ENCODE measurements at places on chromosomes 16 and 17.
A peak's percentile ranks its signal among the peaks of the same experiment; 100 is the strongest.

DNA sequence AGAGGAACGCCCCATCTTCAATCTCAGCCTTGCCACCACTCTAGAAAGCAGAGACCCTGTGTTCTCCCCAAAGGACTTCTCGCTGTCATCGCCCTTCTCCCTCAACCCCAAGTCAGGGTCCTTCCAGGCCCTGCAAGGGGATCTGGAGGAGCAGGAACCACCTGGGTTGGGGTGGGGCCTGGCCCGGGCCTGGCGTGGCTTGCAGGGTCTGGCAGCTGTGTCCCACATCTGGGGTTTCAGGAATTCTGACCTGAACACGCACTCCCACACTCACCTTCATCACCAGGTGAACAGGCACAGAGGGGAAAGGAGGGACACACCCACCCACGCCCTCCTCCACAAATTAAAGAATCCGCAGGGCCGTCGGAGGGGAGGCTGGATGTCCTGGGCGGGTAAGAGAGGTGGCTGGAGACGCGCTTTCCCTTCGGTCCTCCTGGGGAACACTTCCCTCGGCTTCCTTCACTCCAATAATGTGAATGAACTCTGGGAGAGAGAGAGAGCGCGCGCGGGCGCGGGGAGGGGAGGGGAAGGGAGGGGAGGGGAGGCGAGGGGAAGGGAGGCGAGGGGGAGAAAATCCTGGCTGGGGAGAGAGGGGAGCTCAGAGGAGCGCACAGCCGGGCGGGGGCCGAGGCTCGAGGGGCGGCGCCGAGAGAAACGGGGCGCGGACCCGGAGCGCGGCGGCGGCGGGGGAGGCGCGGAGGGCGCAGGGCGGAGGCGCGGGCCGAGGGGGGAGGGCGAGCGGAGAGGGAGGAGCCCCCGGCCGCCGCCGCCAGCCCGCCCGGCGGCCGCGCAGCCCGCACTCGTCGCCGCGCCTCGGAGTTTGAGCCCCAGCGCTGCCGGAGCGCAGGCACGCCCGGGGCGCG, at the start of gene CACNG4:
CACNG4 (plus strand) TSS at position 799 of the 863 bp plus-strand sequence. CDS start 205 bp downstream, outside the sequence.
- no peak for DNase-seq

DNA sequence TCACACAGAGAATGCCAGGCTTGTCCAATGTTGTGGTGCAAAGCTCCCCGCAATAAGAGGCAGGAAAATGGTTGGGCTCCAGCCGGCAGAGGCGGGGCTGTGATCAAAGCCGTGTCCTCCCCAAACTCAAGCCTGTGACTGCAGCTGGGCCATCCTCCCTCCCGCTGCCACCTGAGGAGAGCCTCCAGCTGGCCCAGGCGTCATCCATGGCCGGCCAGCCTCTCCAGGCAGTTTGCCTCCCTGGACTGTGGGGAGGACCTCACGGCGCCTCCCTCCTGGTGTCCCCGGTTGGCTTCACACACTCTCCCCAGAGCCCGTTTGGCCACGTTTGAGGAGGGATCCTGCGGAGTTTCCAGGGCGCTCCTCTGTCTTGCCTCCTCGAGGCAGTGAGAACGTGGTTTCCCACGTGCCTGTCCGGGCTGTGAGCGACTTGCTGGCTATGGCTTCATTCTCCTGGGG, 134.1 kb downstream of the IRF8 start:
- no peak for DNase-seq

- peak; percentile 89 for DNase-seq
Measured at GRCh38 chr17:8221663-8222379, 11.4 kb upstream of the AURKB start.

DNA sequence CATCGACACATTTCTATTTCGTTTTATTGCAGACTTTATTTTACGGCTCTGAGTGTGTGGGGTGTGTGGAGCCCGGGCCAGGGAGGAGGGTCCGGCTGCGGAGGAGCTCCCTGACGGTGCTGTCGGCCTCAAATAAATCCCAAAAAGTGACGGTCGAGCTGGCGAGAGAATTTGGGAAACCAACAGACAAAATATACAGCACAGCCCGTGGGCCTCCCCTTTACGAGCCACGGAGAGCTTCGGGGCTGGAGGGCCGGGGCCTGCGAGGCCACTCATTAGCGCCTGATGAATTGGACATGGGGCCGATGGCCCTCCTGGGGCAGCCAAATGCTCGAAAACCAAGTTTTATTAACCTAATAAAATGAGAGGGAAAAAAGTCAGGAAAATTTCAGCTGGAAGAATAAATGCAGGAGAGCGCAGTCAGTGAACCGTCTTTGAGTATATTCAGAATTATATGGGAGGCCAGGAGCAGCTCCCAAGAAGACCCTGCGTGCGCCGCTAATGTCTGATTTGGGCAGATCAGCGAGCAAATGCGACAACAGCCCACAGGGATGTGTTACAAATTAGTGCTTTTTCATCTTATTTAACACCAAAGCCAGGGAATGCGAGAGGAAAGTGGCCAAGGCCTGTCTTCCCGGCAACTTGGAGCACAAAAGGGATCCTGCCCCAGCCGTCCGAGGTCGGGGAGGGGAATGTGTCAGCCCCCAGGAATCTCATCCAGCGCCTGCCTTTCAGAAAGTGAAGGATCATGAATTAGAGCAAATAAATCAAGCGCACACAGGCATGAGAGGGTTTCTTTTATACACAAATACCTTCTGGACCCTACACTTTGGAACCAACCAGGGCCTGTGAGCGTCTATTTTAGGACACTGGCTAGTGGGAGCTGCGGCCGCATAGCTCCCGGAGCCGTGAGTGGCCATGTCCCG, 249.1 kb downstream of the C16orf95 start:
- no peak for DNase-seq

GRCh38 chr17:76427501-76428231, 25.3 kb downstream of the UBE2O start:
- DNase-seq = peak; percentile 24

DNA sequence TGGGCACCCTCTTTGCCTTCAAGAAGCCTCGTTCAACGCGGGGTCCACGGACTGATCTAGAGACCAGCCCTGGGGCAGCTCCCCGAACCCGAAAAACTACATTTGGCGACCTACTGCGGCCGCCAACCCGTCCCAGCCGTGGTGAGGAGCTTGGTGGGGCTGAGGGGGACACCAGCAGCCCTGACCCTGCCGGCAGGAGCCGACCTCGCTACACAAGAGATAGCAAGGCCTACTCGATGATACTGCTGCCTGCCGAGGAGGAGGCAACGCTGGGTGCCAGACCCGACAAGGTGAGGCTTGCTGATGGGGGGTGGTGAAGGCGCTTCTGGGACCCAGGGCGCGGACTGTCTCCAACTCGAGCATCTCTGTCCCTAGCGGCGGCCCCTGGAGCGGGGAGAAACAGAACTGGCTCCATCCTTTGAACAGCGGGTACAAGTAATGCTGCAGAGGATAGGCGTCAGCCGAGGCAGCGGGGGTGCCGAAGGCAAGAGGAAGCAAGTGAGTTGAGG, 5.6 kb downstream of the ACD start:
- DNase-seq = no peak

DNA sequence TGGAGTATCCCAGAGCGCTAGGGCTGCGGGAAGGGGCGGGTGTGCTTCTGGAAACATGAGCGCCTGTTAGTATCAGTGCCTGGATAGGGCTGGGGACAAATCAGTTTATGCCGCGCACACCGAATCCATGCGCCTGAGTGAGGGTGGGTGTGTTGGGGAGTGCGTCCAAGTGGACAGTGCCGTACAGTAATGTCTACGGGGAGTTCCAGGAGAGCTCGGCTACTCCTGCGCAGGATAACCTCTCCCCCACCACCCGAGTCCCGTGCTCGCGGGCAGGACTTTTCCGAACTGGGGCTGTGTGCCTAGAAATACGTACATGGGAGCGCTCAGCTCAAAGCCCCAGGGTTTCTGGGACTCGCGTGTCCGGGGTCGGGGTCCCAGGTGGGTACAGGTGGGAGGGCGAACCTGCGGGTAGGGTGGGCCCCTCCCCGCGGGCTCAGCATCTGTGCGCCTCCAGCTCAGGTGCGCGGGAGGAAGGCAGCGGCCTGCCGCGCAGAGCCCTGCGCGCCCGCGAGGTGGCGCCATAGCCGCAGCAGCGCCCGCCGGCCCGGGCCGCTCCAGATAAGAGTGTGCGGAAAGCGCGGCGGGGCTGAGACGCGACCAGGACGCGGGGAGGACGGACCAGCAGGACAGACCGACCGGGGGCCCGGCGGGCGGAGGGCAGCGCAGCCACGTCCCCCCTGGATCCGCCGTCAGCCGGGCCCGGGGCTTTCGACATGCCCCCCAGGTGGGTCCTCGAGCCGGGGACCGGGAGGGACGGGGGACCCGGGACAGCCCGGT, at the start of gene HIC1:
HIC1 (plus strand) TSS at position 592 of the 780 bp plus-strand sequence. CDS start 1,588 bp downstream, outside the sequence.
- peak; percentile 76 for DNase-seq

DNA sequence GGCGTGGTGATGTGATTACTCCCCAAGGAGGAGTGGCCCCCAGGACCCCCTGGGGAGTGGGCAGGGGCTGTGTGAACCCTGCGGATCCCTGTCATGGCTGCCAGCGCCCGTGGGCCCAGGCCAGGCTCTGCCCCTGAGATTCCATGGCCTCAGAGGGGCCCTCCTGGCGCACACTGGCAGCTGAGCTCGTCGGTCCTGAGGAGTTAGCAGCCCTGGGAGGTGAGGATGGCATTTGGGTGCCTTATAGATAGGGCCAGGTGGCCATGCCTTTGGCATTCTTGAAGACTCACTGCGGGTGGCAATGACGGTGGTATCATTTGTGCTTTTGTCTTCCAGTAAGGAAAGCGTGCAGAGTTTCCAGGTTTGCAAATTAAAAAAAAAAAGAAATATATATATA, 146.8 kb upstream of the GSE1 start:
- DNase-seq = no peak

DNA sequence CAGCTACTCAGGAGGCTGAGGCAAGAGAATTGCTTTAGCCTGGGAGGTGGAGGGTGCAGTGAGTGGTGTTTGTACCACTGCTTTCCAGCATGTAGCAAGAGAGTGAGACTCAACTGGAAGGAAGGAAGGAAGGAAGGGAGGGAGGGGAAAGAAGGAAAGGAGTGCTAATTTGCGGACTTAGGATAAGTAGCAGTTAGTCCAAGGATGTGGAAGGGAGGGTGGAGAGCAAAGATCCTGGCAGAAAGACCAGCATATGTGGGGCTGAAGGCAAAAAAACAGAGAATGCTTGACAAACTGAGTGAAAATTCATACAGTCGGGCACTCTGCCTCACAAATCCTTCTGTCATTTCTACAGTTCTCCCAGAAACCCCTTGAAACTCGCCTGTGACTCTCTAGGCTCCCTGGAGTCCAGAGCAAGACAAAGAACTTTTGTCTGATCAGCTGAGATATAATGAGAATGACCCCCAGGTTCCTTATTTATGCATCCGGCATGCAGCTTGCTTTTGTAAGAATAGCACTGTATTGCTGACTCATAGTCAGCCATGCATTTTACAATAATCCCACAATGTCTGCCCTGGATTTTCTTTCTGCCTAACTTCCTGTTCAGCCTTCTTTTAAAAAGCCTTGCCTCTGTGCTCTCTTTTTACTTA, 31.5 kb downstream of the CDK5RAP3 start:
- DNase-seq = peak; percentile 95

GRCh38 chr16:49452578-49452977, 79.0 kb downstream of the C16orf78 start:
- no peak for DNase-seq

- peak; percentile 23 for DNase-seq
Measured at GRCh38 chr17:78977997-78978973, 1.4 kb downstream of the LGALS3BP start.

DNA sequence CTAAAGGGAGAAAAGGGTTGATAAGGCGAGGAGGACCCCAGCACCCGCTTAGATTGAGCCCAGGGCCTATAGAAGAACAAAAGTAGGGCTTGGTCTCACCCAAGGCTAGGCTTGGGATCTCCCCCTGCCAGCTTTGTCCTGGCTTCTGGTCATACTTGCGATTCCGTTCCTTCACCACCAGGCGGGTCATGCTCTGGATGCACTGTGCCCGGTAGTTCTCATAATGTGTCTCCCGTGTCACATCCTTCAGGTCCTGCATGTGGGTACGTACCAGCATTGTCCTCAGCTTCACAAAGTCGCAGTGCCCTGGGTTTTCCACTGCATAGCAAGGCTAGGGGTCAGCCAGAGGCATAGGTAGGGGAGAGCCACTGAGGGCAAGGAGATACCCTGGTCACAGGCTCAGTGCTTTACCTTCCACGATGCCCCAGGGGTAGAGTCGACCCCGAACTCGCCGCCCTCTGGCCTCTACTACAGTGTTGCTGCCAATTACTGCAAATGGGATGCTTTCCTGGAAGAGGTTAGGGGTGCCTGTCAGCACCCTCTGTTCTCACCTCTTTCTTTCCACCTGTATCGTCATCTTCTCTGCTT, 6.5 kb upstream of the MTMR4 start:
- no peak for DNase-seq

- DNase-seq = no peak
Measured at GRCh38 chr16:58415003-58415402, 22.7 kb downstream of the GINS3 start.

- DNase-seq = no peak
Measured at GRCh38 chr16:75733305-75734211, 7.3 kb upstream of the CPHXL start.

GRCh38 chr17:44065668-44066203, 735 bp downstream of the LSM12 start:
- peak; percentile 22 for DNase-seq

GRCh38 chr17:52155301-52155700, 3.2 kb downstream of the CA10 start:
- no peak for DNase-seq

DNA sequence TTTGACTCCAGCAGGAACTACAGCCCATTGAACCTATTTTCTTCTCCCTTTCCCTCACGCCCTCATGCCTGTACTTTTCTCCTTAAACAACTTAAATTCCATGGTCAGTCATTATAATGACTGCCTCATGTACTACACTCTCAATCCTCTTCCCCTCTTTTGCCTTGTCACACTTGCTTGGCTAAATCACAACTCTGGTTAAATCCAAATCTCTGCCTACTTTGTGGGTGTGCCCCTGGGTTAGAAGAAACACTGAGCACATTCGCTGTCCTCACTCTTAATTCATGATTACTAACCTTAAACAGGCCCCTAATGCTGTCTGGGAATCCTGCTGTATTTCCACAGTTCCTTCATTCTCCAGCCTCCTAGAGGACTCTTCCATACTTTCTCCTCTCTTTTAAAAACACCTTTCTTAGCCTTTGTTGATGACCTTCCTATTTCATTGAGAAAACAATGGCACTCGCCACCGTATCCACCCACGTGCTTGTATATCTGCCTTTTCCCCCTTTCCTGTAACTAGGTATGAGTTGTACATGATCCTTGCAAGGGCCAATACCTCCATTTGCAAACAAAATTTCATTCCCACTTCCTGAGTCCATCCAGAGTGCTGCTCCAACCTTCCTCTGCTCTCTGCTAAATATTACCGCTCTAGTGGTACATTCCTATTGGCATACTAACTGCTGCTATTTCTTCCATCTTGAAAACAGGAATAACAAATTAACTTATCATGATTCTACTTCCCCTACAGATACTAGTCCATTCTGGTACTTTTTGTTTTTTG, 28.9 kb downstream of the ZNRF1 start:
- peak; percentile 46 for DNase-seq

- DNase-seq = no peak
Measured at GRCh38 chr16:11665071-11665491, 3.2 kb upstream of the SNN start.

GRCh38 chr16:53045341-53046220, 7.1 kb downstream of the CHD9NB start:
- DNase-seq = no peak

DNA sequence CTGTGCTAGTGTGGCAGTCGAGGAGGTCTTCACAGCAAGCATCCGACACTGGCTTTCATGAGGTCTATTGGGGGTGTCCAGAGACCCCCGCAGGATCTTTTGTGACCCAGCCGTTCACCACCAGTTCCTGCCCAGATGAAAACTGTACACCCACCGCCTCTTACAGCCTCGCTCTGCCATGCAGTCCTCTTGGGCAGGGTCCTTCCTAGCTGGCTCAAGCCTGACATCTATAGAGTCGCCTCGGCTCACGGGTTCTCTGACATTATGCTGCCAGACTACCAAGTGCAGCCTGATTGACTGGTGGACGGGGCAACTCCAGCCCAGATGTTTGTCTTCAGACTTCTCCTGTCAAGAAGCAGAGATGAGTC, 14.6 kb upstream of the CLEC10A start:
- no peak for DNase-seq
